ENCODE measurements at places on chromosomes 5 and 9.

DNA sequence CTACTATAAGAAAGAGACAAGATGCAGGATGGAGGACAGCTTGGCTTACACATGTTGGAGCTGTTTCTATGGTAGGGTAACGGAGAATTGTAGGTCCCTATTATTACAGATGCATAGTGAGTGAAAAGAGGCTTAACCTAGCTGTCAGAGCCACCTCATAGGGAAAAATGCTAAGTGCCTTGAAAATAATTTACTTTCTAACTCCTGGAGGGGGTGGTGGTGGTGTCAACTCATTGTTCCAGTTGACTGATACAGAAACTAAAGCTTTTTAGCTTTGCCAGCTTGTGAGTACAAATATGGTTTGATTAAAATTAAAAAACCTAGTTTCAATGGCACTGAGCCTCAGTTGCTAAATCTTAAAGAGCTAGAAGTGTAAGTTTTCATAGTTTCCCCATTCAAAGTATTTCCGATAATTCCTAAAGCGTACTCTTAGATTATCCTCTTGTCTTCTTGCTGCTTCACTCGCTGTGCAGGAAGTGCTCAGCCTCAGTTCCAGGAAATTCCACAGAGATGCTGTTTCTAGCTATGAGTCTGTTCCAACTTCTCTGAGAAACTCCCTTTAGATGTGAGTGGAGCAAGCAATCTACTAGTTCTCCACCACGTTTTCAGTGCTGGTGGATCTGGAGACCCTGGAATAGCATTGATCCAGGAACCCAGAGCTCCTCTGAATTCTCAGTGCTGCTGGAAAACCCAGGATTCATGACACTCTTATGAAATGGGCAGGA, 265.2 kb downstream of the DMAC1 start:
- no peak for DNase-seq

DNA sequence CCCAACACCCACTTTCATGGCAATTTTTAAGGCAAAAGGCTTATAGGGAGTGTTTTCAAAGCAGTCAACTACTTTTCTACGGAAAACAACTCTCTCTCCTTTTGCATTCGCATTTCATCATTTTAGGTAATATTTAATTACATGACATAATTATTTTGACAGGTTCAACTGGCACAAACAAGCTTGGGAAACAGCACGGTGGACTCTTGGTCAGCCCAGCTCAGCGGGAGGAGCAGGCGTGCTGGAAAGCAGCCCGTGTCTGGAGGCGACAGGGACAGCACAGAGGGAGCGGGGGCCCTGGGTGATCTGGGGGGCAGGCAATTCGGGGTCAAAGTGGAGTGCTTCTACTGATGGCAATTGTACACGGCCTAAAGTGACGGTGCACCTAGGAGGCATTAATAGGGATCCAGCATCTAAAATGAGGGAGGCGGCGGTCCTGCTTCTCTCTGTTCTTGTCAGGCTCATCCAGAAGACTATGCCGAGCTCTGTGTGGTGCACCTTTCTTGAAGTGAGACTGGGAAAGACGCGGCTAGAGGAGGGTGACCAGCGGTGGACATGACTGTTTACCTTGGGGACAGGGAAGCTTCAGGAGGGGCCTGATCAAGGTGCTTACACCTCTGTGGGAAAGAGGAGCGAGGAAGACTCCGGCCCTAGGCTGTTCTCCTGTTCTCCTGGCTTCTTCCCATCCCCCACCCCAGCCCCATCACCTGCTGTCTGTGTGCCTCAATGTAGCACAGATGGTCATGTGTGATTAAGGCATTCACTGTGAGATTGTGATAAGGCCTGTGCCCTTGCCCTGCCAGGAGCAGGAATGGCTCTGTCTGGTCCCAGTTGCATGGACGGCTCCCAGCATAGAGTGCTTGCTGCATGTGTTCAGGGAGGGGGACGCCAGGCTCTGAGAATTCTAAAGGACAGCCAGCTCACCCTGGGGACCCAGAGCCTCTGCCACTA, 3.4 kb downstream of the MYMK start:
- no peak for DNase-seq

GRCh38 chr5:10498350-10498749, 56.7 kb downstream of the ROPN1L start:
- DNase-seq, result no peak

DNA sequence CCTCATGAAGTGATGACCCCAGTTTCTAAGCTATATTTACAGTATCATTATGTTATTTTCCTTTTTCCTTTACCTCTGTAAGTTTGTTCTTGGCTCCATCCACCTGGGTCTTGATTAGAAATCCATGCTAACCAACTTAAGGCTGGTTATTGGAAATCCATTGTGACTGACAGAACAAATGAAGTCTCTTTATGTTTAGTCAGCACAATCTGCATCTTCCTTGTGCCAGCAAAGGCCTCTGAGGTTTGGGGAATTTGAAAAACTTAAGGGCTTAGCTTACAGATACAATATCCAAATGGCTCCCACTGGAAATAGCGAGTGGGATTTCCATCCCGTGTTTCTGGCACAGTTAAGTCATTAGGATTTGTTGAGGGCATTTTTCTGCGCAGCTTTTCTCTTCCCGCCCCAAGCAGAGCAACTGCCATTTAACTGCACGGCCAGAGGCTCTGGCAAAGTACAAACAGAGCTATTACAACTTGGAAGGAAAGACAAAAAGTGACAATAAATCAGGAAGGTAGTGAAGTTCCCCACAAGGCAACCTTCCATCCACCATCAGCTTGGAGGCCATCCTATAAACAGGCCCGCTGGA, 64.2 kb downstream of the DCP2 start:
- DNase-seq, result no peak

DNA sequence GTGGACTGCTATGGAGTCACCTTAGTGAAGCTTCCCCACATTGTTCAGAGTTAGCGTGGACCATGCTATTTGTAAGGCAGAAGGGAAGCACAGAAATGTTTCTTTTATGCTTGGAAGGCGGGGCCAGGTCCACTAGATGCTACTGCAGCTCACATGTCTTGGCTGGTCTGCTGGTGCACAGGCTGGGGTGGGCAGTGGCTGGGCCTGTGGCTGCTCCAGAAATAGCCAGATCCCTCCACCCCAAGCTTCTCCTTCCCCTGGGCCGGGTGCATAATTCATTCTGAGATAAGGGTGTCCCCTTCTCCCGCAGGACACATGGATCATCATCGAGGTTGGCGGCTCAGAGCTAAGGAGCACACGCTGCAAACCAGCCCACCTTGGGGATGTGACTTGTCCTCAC, 14.5 kb upstream of the SEMA4D start:
- no peak for DNase-seq

DNA sequence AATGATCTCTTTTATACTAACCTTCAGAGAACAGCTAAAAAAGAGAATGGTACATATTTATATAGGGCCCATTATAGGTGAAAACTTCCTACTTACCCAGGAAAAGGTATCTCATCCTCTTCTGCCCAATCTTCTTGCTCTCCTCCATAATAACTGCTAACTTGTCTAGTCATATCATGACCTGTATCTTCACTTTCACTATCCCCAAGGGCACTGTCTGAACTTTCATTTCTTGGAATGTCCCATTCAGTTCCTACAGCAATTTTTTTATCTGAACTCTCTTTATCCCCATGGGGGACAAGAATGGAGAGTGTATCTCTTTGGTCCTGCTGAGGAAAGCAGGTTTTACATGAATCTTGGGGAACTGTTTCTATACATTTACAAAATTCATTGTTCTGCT, 36.4 kb upstream of the RAPGEF6 start:
- DNase-seq, result no peak

GRCh38 chr5:139849942-139850341, 54.3 kb downstream of the PSD2 start:
- peak; percentile 49 for DNase-seq

GRCh38 chr9:87783180-87783579, 57.3 kb downstream of the CTSL start:
- DNase-seq, result no peak

GRCh38 chr5:45454114-45454513, 242.1 kb downstream of the HCN1 start:
- DNase-seq, result peak; percentile 49

DNA sequence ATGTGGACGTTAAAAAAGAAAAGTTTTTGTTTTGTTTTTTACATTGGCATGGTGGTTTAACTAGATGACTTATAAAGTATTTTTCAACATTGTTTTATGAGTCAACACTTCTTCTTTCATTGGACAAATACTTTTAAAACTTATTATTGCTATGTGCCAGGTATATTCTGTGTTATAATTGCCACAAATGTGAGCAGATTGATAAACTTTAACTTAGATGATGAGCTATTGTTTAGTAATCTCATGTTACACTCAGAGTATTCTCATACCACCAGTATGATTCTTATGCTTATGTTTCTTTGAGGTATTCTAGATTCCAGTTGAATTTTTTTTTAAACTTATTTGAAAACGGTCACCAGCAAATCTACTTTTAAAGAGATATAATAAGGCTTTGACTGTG, 60.3 kb downstream of the RASA1 start:
- no peak for DNase-seq

DNA sequence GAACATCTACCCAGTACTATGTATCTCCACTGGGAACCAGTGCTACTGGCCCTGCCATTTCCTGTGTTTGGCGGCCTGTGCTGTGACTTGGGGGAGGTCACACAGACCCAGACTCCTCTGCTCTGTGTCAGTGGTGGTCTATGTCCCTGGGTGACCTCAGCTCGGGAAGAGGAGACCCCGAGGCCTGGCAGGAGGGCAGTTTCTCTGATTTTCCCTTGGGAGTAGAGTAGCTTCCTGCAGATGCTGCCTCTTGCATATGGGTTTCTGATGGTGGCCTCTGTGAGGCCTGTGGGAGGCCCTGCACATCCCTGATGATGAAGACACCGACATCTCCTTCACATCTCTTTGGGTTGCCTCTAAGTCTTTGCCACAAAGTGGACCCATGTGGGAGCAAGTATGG, 13.0 kb upstream of the SMIM32 start:
- no peak for DNase-seq

- peak; percentile 89 for DNase-seq
Observed at GRCh38 chr5:96432216-96433065, 607 bp downstream of the PCSK1 start.

DNA sequence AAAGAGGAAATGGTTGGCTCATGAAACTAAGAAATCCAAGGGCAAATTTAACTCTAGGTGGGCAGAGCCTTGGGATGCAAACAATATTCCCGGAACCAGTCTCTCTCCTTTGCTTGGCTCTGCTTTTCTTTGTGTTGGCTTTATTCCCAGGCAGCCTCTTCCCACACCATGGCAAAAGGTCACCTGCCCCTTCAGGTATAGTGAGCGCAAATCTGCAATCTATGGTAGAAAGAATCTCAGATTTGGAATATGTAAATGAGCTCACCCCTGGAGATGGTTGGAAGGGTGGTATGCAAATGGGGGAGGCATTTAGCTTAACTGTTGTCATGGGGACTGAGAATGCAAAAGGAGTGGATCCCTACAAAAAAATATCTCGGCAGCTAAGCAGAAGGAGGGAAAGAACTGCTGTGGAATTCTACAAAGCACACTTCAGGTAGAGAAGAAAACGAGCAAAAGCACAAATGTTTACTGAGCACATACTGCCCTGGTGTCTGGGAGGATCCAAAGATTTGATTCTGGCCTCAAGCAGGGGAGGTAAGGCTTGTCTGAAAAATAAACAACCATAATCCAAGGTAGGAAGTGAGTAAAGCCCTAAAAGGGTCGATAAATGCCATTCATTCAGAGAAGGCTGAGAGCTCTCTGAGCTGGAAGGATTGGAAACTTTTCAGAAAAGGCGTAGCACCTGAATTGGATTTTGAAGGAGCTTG, 139.7 kb downstream of the TLE1 start:
- DNase-seq, result peak; percentile 57
